ENCODE measurements at places on chromosomes 3 and 15.

DNA sequence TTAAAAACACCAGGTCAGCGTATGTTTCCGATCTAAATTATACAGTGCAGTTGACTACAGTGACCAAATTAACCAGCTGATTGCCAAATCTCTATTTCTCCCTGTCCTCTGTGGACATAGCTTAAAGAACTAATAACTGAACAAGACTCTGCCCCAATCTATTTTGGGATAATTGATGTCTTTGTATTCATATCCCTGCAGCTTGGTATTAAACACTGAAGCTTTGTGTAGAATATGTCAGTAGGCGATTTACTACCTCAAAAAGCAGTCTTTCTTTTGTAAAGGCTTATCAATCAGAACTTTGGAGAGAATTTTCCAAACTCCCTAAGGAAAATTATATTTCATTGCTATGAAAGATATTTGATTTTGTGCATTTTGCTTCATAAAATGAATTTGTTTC is 258.2 kb downstream of the SOX2 start:
- DNase-seq, result no peak

DNA sequence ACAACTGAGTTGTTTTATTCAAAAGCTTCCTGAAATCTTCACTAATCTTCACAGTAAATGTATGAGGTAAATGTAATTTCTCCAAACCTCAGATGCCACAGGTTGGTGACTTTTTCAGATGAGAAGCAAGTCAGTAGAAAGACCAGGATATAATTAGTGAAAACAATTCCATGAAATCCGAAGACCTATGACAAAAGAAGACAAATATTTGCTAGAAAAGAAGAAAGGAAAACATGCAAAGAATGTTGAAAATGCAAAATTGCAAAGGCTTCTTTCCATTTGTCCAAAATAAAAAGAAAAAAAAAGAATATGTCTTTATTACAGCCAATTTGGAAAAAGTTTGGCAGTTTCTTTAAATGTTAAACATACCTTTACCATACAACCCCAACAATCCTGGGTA is 88.3 kb upstream of the MYRIP start:
- DNase-seq, result no peak

- DNase-seq, result no peak
Observed at GRCh38 chr3:125609384-125609783, 14.1 kb upstream of the OSBPL11 start.

GRCh38 chr3:44329946-44330345 is 8.6 kb upstream of the TCAIM start:
- DNase-seq, result no peak

DNA sequence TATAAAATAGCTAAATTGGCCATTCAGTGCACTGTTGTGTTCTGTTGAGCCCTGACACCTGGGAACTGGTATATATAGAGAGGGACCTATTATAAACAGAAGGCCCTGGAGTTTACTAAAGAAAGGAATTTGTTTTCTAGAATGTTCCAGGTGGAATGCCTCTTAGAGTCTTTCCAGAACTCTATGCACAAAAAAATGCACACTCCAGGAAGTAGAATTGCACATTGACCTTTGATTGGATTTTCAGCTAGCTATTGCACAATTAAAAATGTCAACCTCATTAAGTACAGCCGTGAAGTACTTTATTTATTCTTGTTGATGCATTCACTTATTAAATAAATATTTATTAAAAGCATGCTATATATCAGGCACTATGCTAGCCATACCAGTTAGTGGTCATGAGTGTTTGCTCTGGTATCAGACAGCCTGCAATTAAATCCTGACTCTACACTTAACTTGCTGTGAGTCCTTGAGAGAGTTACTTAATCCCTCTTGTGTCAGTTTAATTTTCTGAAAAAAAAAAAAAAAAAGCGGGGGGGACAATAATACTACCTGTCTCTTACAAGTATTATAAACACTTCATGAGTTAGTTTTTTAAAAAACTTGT is 40.8 kb downstream of the NDUFB4 start:
- no peak for DNase-seq

DNA sequence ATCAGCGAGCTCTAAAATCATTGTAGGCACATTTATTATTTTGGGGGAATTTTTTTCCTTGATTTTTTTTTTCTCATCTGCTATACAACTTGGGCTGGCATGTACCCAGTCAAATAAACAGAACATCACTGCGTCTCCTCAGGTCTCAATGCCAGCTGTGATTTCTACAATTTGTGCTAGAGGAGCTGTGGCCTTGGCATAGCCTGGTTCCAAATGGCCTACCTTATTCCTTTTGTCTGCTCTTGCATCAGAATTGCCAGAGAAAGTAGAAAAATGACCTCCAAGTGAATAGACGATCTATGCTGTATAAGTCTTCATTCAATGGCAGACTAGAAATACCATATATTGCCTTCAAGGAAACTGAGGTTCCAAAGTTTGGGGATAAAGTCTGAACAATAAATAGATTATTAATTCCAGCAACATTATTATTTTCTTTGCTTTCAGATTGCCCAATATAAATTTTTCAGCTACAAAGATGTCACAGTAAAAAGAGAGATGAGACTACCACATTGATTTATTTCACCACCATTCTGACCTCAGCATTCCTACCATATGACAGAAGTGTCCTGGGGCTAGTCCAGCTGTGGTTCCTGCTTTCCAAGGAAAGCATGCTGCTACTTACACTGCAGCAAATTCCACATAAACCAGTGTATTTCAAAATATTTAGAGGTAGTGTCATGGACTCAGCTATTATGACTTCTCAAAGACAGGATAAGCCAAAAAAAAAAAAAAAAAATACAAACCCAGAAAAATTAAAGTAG is 493.9 kb upstream of the ZNF385D start:
- DNase-seq, result no peak

- no peak for DNase-seq
Observed at GRCh38 chr3:155270063-155270462, 23.4 kb downstream of the STRIT1 start.

GRCh38 chr15:23642413-23643044 is 5.1 kb downstream of the MAGEL2 start:
- DNase-seq, result peak; percentile 30

DNA sequence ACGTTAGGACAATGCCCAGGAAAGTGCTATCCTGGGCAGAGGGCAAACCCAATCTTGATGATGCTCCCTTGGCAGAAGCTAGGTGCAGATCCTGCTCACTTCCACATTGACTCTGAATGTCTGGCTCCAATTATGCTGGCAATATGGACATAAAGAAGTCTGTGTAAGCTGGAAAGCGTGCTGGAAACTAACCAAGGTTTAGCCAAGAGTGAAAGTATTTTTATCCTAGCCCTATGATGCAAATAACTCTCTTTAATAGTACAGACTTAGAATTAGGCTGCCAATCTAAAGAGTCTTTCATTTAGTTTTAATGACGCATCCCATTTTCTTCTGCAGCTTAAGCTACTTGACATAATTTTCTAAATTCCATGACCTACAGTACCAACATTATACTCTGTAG is 571.8 kb downstream of the TUSC7 start:
- DNase-seq, result no peak

DNA sequence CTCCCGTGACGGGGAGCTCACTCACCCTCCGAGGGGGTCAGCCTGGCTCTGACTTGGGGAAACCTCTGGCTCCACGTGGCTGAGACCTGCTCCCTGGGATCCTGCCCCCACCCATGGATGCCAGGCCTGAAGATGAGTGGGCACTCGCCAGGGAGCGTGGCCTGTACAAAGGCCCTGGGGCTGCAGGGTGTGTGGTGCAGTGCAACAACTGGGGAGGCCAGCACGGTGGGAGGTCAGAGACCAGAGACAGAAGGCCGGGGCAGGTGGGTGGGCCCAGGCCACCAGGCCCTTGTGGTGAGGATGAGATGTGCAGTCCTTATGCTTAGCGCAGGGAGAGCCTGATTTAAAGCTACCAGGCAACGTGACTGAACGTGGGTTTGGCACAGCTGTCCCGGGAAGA is 5.0 kb downstream of the DNAJB8 start:
- no peak for DNase-seq

- DNase-seq, result no peak
Observed at GRCh38 chr3:107531917-107532469, 9.2 kb downstream of the BBX start.

DNA sequence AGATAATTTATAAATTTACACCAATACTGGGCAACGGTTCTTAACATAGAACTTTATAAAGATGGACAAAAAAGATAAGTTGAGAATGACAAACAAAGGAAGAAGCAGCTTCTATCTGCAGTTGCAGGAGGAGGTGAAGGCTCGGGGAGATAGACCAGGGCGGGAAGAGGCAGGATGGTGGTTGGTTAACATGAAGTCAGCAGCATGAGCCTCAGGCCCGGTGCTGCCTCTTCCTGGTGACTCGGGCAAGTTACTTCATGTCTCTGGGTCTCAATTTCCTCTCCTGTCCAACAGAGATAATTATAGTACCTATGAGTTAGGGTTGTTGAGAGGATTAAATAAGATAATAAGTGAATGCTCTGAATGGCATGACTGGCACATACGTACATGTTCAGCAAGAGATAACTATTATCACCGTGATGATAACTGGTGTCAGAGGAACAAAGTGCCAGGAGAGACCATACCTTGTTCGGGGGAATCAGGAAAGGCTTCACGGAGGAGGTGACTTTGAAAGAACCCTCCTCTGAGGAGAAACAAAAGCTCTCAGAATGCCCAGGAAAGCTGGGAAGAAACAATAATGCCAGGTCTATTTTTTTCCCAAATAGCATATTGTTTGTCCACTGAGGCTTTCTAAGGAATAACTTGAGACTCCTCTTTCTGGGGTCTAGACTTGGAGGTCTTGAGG is 4.4 kb downstream of the PAK6 start:
- DNase-seq, result no peak

GRCh38 chr3:39216176-39216790 is 23.9 kb upstream of the XIRP1 start:
- DNase-seq, result no peak

DNA sequence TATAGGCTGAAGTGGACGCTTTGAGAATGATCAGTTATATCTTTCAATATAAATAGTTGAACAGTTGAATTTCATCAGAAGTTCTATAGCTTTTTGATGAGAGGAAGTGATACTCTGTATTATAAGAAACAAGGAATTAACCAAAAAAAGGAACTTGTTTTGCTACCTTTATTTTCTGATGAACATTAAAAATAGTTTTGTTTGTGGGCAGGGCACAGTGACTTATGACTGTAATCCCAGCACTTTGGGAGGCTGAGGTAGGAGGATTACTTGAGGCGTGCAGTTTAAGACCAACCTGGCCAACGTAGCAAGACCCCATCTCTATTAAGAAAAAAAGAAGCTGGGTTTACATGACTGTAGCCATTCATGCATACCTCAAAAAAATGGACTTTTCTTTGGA is 16.7 kb downstream of the BLOC1S6 start:
- no peak for DNase-seq

DNA sequence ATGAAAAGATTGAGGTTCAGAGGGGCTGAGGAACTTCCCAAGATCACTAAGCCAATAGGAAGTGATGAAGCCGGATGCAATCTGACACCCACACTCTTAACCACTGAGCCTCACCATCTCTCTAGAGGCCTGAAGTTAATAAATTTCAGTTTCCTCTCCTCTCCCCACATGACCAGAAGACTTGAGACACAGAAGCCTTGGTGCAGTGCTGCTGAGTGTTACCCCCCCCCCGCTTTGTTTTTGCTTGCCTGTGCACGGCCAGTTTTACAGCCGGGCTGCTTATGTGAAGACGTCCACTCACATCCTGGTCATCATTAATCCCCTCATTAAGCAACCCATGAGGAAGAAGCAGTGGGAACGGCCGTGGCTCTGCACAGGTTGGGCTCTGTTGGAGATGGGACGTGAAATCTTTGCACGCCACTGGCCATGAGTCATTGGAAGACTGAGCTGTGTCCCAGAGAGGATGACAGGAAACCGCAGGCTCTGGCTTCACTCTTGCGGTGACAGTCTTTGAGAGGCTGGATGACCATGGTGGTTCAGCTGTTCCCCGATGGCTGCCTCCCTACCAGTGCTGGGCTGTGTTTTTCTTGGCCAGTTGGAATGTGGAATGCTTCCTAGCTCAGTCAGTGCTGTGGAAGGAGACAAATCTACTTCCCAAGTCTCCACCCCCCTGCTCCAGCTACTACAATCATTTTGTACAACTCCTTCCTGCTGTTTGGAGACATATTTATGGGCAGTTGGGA is 232.6 kb upstream of the LRTM1 start:
- no peak for DNase-seq

GRCh38 chr3:169764312-169764881 is 463 bp downstream of the TERC start:
- peak; percentile 60 for DNase-seq

DNA sequence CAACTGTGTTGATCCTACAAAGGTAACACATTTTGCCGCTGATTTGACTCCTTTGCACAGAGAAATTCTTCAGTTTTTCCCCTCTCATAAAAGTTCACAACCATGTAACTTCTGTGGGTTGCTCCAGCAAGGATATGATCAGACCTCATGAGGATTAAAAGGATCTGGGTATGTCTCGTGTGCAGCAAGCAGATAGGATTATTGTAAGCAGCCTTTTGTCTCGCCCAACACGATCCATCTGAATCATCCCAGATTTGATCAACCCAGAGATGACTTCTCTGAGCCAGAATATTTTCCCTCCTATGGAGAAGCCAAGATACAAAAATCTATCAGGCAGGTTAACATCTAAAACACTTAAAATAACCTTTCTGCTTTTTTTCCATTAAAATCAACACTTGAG is 12.8 kb upstream of the BNIP2 start:
- DNase-seq, result no peak

GRCh38 chr3:124773351-124774326 is 43.4 kb downstream of the UMPS start:
- no peak for DNase-seq

GRCh38 chr3:7487763-7488162 is 626.8 kb downstream of the GRM7 start:
- DNase-seq, result no peak

DNA sequence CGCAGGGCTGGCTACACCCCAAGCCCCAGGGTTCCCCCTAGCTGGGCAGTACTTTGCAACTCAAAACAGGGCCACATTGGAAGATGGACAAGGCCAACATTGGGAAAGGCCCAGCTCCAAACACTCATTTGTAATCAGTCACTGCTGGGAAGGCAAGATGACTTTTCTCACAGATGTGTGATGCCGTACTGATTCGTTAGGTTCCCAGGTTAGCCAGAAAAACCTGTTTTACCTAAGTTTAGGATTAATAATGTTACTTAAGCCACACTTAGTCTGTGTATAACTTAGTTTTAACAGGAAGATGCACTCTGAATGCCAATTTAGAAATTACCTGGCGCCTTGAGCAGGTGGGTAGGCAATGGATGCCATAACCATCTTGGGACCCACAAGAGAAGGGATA is 71.0 kb downstream of the ITGB5 start:
- no peak for DNase-seq

- no peak for DNase-seq
Observed at GRCh38 chr3:168157099-168157700, 61.5 kb upstream of the GOLIM4 start.

DNA sequence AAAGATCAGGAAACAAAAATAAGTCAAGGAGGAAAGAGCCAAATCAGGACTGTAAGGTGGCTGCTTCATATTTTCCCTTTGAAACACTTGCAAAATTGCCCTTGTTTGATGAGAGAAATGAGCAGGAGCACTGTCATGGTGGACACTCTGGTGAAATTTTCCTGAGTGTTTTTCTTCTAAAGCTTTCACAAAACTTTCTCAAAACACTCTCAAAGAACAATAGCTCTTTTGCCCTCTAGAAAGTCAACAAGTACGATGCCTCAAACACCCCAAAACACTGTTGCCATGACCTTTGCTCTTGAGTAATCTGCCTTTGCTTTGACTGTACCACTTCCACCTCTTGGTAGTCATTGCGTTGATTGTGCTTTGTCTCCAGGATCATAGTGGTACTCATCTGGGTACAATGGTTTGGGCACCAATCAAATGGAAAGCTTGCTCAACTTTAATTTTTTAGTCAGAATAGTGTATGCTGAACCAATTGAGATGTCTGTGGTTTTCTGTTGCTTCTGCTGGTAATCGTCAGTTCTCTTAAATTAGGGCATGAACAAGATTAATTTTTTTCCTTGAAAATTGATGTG is 13.2 kb upstream of the MITF start:
- no peak for DNase-seq

Data from activated T-cell treated with anti-CD3 and anti-CD28 coated beads for 48 hours (primary cell).